ENCODE measurements at places on chromosomes 16 and 17.

GRCh38 chr17:56213031-56213430, 59.8 kb downstream of the ANKFN1 start:
- no peak for DNase-seq

DNA sequence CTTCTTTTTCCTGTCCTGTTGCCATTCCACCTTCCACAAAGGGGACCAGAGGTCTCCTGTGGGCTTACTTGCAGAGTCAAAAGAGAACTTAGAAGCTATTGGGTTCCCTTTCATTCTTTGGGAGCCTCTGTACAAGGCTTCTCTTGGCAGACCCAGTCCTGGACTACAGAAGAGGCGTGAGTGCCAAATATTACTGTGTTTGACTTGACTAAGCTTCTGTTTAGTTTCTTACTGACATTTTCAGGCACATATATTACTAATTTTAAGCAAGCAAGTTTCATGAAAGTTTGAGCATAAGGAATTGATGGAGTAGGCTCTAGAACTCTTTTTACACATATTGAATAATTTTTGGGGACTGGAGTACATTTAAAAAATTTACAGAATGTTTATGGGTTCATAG, 254.4 kb downstream of the HAPSTR1 start:
- no peak for DNase-seq

DNA sequence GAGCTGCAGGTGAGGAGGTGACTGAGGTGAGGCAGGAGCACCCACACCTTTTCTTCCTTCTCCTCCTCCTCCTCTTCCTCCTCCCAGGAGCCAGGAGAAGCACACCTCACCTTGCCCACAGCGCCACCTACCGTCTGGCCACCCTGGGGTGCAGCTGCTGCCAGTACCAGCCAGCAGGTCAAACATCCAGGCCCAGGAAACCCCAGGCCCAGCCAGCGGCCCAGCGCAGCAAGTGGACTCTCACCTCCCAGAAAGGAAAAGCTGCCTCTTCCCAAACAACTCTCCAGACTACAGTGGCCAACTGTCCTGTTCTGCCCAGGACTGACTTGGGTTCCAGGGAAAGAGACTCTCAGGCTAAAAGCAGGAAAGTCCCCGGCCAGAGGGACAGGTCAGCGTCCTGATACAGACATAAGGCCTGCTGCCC, 22.7 kb downstream of the PEMT start:
- no peak for DNase-seq

DNA sequence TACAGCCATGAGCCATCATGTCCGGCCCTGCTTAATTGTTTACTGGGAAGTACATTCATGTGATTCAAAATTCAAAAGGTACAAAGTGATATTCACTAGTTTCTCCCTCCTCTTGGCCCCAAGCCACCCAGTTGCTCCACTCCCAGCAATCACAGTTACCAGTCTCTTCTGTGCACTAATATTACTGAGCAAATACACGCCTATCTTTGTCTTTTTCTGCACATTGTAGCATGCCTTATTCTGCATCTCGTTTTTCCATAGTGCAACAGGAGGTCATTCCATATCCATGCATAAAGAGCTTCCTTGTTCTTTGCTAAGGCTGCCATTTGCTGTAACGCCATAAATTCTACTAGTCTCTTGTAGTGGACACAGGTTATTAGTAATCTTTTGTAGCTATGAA, 2.2 kb upstream of the ALOX15 start:
- DNase-seq = no peak

GRCh38 chr16:17476414-17477259, 5.9 kb upstream of the XYLT1 start:
- no peak for DNase-seq

DNA sequence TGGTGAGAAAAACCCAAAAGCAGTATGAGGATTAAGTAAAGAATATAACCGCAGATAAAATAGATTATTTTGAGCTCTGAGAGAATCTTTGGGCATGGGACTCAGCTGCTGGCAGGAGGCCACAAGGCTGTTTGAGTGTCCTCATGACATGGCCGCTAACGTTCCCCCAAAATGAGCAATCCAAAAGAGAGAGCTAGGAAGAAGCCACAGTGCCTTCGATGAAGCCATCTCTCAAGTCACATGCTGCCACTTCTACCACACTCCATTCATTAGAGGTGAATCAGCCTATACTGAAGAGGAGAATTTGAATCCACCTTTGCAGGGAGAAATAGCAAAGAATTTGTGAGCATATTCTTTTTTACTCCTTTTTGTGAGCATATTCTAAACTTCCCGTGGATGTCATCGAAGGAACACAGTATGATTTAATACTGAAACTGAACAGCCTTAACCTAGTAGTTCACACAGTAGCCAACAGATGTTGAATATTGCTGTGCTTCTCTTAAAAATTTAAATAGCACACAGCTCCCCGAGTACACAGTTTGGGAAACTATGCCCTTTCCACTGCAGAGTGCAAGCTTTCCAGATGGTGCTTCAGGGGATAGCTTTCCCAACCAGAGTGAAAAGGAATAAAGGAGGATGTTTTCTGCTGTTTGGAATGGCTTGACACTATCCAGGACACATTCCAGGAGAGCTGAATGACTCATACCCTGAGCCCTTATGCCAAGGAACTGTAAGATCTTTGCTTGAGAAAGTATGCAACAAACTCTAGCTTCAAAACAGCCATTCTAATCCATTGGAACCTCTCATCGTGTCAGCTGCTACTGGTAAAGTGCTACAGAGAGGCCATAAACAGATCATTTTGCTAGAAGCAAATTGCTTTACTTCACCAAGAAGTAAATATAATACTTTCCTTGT, 33.9 kb downstream of the ANKFY1 start:
- DNase-seq = no peak

DNA sequence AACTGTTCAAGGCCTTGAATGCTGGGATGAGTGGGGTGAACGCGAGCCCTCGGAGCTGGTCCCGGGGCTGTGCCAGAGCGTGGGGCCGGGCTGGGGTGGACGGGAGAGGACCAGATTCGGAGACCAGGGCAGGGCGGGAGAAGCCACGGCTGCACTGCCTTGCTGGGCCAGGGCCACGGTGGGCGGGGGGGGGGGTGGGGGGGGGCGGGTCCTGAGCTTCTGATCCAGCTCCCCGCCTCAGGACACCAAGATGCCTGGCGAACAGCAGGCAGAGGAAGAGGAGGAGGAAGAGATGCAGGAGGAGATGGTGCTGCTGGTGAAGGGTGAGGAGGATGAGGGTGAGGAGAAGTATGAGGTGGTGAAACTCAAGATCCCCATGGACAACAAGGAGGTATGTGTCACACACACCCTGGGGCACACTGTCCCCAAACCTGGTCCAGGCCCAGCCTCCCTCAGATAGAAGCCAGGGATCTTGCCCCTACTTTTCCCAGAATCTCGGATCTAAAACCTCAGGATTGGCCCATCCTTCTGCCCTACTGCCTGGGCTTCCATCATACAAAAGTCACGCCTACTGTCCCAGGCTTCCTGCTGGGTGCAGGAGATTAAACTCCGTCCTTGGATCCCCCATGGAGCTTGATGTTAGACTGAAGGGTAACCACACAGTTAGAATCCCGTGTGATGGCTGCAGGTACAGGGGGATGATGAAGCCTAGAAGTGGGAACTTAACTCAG, 563 bp downstream of the ZNF771 start:
- no peak for DNase-seq

GRCh38 chr16:89033304-89033703, 56.3 kb upstream of the CBFA2T3 start:
- no peak for DNase-seq

- no peak for DNase-seq
These were observed 62.6 kb upstream of the SDK2 start for GRCh38 chr17:73706858-73707257.

- no peak for DNase-seq
These were observed 90.0 kb downstream of the FOXL1 start for GRCh38 chr16:86668136-86668910.

DNA sequence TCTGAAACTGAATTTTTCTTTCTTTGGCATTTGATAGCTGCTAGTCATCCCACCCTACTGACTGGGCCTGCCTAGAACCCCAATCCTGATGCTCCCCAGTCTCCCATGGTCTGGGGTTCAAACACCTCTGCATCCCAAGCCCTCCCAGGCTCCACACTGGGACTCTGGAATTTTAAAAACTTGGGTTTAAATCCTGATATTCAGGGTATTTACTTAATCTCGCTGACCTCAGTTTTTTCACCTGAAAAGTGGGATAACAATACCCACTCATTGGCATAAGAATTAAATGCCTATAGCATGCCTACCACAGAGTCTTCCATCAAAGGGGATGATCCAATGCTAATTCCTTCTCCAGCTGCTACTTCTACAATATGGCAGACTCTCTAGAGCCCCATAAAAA, 264.4 kb downstream of the NPIPA8 start:
- no peak for DNase-seq

DNA sequence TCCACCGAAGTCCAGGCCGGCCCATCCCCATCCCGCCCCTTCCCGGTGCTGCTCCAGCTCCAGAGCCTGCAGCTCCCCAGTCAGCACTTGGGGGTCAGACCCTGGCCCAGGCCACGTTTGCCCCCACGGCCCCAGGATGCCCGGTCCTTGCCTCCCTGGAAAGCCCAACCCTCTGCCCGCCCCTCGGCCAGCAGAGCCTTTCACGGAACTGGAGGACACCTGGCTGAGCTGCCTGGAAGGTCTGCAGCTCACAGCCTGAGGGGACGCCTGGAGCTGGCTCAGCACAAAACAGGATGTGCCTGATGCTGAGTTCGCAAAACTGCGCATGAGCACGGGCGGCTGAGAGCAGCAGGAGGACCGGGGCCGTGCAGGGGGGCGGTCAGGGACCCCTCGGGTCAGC, 29.7 kb upstream of the SSTR5 start:
- no peak for DNase-seq

GRCh38 chr17:81345228-81346089, 49.8 kb upstream of the BAHCC1 start:
- no peak for DNase-seq

DNA sequence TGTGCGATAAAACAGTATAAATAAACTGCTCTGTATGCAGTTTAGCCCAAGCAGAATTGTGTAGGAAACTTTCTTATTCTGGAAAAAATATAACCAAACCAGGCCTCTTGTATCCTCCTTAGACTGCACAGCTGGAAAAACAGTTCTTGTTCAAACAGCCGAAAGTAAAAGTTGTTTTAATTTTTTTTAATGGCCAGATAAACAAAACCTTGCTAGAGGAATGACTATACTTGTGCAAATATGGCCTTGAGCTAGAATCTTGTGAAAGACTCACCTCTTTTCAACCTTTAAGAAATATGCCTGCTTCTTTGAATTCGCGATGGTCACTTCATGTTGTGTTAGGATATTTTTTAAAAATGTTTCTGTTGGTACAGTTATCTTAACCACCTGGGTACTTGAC, 114.5 kb upstream of the MAF start:
- DNase-seq = no peak

DNA sequence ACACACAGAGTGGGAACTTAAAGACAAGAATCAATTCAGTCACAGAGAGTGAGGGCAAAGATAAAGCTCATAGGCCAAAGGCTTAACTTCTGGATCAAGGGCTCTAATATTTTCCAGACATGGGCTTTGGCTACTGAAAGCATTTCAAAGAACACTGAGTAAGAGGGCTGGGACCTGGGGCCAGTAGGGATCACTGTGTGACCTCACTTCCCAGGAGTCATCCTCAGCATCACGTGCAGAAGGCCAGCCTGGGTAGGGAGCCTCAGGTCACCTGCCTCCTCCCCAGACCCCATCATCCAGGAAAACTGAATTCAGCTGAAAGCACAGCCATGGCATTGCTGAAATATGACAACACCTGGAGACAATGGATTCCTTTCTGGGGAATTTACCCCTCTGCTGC, 163.5 kb downstream of the RAB11FIP4 start:
- DNase-seq = no peak

DNA sequence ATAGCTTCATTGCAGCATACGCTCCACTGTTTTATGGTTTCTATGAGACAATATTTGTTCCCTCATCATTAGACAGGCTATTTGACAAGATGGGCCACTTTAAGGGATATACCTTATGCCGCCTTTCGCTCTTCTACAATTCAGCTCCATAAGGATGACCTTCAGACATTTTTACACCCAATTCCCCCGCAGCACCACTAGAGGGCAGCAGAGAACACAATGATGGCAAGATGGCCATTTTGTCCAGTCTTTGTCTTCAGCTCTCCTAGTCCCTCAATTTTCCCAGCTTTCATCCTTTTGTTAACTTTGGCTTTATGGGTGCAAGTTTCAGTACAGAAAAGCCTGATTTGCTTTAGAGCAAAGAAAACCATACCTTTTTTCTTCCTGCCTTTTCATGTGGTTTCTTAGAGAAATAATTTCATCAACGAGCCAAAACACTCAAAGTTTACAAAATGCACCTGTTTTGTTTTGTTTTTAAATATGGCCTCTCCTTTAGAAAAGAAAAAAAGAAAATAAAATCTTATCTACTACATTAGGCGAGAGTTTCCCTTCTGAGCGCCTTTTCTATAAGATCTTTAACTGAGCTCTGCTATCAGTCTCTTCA, 355.3 kb downstream of the TOX3 start:
- DNase-seq = no peak

DNA sequence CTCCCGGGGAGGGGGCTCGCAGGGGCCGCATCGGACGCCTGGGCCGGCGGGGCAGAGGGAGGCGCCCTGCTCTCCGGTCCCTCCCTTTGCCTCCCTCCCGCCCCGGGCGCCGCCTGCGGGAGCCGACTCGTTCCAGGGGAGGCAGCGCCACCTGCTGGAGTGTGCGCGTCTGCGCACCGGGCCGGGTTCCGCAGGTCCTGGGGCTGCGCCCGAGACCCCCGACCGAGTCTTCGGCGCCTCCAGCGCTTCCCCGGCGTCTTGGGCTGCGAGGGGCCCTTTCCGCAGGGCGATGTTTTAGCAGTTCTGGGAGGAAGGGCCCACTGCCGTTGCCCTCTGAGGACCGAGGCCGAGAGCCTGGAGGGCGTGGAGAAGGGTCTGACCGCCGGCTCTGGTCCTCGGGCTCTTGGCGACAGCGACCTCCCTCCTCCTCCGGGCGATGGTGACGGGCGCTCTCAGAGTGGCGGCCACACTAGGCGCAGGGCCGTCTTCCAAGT, 106.3 kb downstream of the SEC14L1 start:
- DNase-seq = peak; percentile 79

GRCh38 chr16:71846431-71846830, 655 bp downstream of the ATXN1L start:
- no peak for DNase-seq

DNA sequence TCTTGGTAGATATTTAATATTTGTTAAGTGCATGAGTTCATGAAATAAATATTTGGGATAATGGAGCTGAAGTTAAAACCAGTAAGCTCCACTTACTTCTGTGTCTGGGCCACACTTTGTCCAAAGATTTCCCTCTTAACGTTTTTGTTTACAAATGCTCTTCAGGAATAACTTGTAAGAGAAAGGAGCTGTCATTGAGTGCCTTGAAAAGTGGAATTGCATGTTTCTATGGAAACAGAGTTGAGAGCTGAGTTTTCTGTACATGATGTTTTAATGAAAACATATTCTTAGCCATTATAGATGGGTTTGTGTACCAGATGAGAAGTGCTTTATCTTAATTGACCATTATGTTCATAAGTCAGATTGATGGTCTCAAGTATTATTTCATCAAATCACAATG, 1045.4 kb upstream of the EEF2KMT start:
- no peak for DNase-seq

- no peak for DNase-seq
These were observed 82.7 kb downstream of the RPH3AL start for GRCh38 chr17:269616-270514.

- no peak for DNase-seq
These were observed 258.4 kb downstream of the CPPED1 start for GRCh38 chr16:12545297-12545610.

GRCh38 chr17:36008998-36009665, 7.8 kb upstream of the CCL15 start:
- DNase-seq = no peak
